ENCODE measurements at places on chromosomes 2 and 18.

DNA sequence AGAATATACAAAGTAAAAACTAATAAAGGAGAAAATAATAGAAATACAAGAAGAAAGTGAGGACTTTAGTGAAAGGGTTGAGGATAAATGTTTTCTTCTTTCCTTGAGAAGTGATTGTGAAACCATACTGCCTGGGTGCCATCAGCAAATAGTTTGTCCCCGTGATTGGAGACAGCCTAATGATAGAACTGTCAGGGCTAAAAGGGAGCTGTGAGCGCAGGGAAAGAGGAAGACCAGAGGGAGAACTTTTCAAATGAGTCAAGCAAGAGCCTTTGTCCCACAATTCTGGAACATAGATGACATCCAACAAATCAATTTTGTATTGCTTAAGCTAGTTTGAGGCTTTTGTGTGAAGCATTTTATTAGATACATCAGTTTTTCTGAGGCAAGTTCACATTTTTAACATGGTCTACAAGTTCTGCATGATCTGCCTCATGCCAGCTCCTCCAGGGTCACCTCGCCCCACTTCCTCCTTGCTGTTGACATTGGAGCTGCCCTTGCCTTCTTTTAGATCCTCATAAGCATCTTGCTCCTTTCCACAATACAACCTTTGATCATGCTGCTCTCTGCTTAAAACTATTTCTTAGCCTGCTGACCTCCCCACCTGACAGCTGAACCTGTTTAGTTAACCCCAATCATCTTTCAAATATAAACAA lies 213.4 kb upstream of the REG3G start:
- no peak for DNase-seq

GRCh38 chr18:75214332-75214690 lies 3.7 kb downstream of the TSHZ1 start:
- no peak for DNase-seq

DNA sequence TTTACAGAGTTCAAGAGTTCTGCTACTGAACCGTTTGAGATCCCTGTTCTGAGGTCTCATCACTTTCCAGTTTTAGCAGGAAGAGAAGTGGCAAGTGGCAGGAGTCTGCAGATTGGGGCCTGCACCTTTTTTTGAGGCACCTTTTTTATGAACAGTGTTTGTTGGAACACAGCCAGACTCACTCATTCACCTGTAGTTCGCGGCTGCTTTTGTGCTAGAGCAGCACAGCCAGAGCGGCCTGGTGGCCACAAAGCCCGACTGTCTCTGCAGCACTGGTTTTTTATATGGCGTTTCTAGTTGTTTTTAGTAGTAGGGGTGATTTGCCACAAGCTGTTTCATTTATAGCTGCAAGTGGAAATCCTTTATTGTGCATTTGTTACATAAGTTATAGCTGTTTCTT lies 8.6 kb downstream of the ACP1 start:
- DNase-seq: no peak

GRCh38 chr2:238868067-238868524 lies 20.2 kb downstream of the TWIST2 start:
- DNase-seq: no peak

DNA sequence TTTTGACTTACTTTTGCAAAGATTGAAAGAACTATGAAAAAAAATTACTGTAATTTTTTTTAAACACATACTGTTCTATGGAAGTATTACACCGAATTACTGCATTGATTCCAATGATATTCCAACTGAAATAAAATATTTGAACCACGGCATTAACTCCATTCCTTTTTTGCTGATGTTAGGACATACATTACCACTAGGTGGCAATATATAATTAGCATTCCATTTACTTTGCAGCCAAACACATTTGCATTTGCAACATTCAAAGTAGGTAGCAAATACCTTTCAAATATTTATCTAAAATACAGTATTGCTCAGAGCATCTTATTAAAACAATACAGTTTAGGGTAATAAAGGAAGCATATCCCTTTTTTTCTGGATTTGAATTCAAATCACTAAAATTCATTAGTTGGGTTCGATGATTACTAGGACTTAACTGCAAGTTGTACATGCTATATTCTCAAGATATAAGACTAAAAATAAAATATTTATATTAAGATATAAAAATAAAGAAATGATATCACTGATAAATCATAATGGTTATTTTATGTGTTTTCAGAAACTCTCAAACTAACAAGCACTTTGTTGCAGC lies 31.3 kb downstream of the LANCL1 start:
- peak; percentile 43 for DNase-seq

DNA sequence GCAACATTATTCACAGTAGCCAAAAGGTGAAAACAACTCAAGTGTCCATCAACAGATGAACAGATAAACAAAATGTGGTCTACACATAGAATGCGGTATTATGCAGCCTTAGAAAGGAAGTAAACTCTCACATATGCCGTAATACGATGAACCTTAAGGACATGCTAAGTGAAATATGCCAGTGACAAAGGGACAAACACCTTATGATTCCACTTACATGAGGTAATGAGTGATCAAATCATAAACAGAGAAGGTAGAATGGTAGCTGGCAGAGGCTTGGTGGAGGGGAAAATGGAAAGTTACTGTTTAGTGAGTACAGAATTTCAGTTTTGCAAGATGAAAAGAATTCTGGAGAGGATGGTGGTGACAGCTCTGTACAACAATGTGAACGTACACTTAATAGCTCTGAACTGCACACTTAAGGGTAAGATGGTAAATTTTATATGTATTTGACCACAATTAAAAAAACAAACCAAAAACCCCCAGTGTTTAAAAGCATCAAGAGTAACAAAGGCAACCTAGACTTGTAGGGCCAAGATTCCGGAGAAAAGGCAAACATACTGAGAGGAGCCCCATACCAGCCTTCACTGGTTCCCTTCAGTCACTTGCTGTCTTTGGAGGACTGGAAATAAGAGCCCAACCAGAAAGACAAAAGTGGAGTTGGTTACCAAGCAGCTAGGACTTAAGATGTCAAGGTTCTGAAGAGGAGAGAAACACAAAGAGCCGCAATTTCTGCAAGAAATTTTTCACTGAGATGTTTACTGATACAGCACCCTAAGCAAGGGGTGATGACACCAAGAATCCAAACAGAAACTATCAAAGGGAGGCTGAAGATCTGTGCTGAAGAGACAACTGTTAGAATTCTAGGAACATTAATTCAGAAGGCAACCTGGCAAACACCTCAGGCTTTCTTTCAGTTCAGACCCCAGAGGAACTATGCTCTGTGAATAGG lies 61.3 kb downstream of the CUL3 start:
- no peak for DNase-seq

- DNase-seq: peak; percentile 46
Observed at GRCh38 chr2:104845946-104846785, 7.7 kb upstream of the POU3F3 start.

- peak; percentile 64 for DNase-seq
Observed at GRCh38 chr2:10141736-10142639, 19.4 kb downstream of the RRM2 start.

GRCh38 chr18:8571399-8571798 lies 37.8 kb upstream of the RAB12 start:
- no peak for DNase-seq

GRCh38 chr2:230812033-230812432 lies 52.7 kb upstream of the ITM2C start:
- DNase-seq: no peak

DNA sequence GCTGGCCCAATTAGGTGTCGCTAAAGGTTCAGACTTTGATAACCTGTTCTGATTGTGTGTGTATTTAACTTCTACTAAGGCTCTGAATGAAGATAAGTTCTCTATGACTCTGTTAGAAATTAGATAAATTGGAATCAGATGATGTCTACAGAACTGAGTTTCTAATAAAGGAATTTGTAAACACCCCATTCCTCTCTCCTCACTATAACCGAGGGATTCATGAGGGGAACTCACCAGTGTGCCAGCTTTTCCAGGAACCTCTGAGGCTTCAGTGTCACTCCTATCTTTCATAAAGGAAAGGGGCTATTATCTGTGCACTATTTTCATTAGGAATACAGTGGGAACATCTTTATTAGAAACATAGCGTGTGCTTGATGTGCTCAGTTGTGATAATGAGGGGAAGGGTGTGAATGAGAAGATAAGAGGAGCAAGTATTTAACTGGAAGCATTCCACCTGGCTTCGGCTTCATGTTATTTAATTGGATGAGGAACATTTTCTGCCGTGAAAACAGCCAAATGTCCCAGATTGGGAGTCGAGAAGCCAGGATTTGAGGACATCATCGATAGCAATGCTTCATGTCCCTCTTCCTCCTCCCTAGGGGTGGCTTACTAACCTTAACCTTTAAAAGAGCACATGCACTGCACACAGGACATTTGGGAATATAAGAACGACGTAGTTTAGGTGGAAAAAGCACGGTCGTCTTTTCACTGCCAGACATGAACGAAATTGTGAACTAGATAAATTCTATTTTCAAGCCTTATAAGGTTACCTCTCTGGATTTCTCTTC lies 84.8 kb upstream of the TCF4 start:
- DNase-seq: peak; percentile 74

GRCh38 chr18:50177294-50177992 lies 17.5 kb downstream of the MYO5B start:
- no peak for DNase-seq

DNA sequence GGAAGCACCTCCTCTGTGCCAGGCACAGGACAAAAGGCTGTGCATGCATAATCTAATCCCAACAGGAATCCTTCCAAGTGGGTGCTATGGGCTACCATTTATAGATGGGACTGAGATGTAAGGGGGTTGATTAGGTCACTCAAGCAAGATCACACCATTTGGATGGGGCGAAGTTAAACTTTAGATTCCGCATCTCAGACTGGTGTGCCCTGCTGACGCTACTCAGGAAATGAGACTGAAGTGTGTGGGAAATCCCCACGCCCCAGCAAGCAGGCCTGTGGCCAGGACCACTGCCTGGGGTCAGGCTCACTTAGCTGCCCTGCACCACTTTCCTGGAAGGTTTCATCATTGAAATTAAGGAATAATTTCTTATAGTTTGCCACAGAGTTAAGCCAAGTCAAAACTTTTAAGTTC lies 70.5 kb upstream of the PPP1CB start:
- DNase-seq: peak; percentile 45

- DNase-seq: no peak
Observed at GRCh38 chr2:190578158-190579057, 43.9 kb upstream of the NEMP2 start.

DNA sequence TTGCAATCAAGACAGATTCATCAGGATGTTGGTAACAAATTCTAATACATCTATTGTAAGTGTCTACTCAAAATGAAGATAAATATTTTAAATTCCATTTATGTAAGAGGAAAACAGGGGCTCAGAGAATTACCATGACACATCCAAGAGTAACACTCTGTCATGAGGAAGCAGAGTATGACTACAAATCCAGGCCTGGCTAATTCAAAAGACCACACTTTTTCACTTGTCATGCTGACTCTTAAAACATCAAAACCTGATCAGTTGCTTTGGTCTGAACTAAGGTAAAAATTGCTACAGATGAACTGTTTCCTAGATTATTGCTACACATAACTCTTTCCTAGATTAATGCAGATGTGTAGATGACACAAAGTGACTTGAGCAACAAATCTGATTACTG lies 880.6 kb downstream of the TSN start:
- no peak for DNase-seq

GRCh38 chr2:6139142-6139541 lies 447.0 kb downstream of the SOX11 start:
- DNase-seq: no peak

GRCh38 chr2:239310401-239311061 lies 90.3 kb downstream of the HDAC4 start:
- DNase-seq: no peak

Data from brain (organoid and tissue), 16 donors.